CD8-positive, alpha-beta T cell (primary cell): ENCODE measurements at places on chromosomes 11 and 22.

DNA sequence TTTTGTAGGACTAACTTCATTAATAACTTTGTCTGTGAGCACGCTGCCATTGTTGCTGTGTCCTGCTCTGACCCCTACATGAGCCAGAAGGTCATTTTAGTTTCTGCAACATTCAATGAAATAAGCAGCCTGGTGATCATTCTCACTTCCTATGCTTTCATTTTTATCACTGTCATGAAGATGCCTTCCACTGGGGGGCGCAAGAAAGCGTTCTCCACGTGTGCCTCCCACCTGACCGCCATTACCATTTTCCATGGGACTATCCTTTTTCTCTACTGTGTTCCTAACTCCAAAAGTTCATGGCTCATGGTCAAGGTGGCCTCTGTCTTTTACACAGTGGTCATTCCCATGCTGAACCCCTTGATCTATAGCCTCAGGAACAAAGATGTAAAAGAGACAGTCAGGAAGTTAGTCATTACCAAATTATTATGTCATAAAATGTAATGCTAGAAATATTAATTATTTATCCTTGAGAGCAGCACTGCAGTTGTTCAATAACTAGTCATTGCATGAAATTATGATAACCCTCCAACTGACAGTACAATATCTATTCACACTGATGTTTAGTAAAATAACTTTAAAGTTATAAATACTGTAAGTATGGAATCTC lies 46.4 kb upstream of the OR5D13 start:
- no peak for DNase-seq

GRCh38 chr11:80487952-80488351 lies 1047.1 kb upstream of the TENM4 start:
- DNase-seq, result no peak

- DNase-seq, result no peak
Observed at GRCh38 chr11:13220148-13220547, 57.4 kb upstream of the BMAL1 start.

- no peak for DNase-seq
Observed at GRCh38 chr22:32712644-32713355, 88.7 kb upstream of the TIMP3 start.

- DNase-seq, result no peak
Observed at GRCh38 chr11:123585706-123586105, 68.7 kb downstream of the SCN3B start.
